ENCODE measurements at places on chromosomes 1 and 21.
A peak's percentile ranks its signal among the peaks of the same experiment; 100 is the strongest.

DNA sequence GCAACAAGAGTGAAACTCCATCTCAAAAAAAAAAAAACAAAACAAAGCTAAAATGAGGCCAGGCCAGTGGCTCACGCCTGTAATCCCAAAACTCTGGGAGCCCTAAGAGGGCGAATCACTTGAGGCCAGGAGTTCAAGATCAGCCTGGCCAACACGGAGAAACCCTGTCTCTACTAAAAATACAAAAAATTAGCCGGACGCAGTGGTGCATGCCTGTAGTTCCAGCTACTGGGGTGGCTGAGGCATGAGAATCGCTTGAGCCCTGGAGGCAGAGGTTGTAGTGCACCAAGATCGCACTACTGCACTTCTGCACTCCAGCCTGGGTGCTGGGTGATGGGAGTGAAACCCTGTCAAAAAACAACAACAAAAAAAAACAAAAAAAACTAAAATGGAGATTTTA lies 191.2 kb upstream of the SGIP1 start:
- DNase-seq, result no peak

- DNase-seq, result no peak
These were observed 303.3 kb upstream of the DAB1 start for GRCh38 chr1:57727121-57727520.

- DNase-seq, result no peak
These were observed 6.6 kb downstream of the RSBN1 start for GRCh38 chr1:113805639-113806038.

- no peak for DNase-seq
These were observed 290.4 kb upstream of the PLXNA2 start for GRCh38 chr1:208534599-208534897.

GRCh38 chr21:42768324-42769121 lies 110.8 kb downstream of the WDR4 start:
- DNase-seq, result no peak

DNA sequence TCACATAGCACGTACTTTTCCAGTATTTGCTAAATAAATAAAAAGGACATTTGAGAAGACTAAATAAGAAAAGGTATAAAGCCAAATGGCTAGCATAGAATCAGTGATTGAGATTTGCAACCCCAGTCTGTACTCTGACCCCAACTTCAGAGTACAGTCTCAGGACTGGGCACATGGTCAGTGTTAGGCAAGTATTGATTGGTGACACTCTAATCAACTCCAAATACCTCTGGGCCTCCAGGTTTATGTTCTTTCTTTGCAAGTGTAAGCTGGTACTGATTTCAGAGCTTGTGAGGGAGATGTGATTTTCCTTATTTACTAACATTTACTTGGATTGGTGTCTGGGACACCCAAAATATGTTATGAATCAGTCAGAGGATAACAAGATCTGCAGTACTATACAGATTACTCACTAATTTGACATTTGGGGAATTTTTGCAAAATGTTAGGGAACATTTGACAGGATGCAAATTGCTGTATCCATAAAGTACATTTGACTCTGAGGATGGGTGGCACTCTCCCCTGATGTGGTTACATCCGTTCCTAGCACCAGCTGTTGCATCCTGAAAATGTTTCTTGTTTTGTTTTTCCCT lies 34.2 kb downstream of the LMO4 start:
- no peak for DNase-seq

DNA sequence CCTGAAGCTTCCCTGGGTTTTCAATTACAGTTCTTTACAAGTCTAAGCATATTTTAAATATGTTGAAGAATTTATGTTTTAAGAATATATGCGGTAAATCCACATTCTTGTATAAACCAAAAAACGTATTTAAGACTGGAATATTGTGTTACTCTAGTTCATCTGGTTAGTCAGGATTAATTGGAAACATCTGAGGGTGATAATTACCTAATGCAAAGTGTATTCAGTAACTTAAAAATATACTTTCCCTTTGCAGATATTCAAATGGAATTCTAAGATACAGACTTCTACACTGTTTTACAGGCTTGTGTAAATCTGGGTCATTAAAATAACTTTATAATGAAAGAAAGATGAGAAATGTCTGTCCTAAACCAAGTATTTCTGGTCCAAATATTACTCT lies 302.0 kb downstream of the VAV3 start:
- DNase-seq, result no peak

DNA sequence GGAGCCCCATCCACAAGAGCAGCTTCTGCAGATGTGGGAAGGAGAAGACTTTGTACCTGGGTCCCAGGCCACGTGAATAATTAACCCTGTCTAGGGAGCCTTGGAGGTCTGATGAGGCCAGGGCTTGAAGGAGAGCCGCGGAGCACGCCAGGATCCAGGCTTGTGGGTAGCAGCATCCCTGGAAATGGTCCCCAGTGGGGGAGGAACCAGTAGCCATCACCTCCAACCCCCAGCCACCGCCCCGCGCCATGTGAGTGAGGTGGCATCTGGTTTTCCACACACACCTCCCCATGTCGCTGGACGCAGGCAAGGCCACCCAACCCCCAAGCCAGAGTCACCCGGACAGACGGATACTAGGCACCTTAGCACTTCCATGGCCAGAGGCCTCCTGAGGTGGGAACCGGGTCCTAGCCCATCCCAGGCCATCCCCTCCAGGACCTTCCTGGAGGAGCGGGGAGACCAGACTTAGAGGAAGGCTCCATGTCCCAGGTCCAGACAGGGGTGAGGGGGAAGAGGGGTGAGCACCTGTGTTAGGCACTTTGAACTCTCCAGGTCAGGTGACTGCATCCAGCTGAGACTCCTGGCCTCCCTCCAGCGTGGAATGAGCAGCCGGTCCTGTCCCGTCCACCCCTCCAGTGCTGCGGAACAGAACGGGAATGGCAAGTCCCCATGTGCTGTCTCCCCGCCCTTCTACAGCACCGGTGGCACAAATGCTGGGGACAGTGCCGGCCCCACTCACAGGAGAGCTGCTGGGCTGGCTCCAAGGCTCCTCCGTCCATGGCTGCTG lies 53.2 kb downstream of the RIPK4 start:
- DNase-seq, result no peak

- DNase-seq, result no peak
These were observed 122.4 kb downstream of the SIPA1L2 start for GRCh38 chr1:232507571-232507970.

DNA sequence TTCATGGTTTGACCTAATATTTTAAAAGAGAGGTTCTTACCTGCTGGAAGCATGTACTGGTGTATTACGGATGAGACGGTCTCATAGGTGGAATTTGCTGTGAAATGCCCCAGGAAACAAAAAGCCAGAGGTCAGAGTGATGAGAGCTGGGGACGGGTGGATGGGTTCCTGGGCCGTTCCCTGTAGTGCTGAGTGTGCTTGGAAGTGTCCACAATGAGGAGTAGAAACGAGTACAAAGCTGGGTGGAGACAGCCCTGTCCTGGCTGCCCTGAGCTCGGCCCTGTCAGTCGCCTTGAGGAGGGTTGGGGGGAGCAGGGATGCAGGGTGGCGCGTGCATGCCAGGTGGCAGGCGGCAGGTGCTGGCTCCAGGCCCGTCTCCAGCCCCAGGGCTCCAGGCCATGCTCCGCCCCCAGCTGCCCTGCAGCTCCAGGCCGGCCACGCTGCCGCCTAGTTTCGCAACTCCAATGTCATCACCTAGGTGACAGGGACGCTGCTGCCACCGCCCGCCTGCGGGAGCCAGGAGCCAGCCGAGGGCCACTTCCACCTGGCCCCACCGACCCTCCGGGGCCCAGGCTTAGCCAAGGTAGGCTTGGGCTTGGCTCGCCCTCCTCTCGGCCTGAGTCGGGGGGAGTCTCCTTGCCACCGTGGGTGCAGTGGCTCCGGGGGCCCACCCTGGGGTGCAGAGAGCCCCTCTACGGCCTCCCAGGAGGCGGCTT lies 16.4 kb downstream of the TP73 start:
- no peak for DNase-seq

DNA sequence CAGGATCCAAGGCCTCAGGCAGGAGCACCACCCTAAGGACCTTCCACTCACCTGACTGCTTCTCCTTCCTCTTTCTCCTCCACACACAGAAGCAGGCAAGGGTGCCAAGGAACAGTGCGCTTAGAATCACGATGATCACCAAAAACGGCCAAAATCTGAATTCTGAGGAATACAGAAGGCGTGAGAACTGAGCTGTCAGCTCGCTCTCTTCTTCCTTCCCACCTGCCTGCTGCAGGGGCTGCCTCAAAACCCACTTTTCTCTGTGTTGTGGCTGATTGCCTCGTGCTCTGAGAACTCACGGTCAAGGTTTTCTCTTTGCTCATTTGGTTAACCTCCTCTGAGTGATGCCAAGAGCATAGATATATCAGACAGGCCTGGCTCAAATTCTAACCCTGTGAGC lies 23.8 kb downstream of the CD244 start:
- no peak for DNase-seq

DNA sequence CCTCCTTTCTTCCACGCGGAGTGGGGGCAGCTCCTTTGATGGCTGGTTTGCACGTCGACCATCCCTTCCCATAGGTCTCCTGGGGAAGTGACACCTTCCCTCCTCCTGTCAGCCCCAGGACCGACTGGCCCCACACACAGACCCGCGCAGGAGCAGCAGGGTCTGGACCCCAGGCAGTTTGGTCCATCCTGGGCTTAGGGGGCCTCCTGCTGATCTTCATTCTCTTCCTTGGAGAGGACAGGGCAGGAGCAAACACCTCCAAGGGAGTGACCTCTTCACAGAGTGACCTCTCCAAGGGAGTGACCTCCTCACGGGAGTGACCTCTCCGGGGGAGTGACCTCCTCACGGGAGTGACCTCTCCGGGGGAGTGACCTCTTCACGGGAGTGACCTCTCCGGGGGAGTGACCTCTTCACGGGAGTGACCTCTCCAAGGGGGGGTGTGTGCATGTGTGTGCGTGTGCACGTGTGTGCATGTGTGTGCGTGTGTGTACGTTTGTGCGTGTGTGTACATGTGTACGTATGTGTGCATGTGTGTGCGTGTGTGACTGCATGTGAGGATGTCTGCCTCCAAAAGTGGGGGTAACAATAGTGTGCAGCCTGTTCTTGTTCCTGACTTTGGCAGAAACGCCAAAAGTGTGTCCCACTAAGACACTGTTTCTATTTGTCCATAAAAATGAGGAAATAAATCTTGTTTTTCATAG lies 29.8 kb downstream of the COL6A1 start:
- no peak for DNase-seq

- DNase-seq, result no peak
These were observed 32.8 kb downstream of the EPRS1 start for GRCh38 chr1:220013497-220013896.

- no peak for DNase-seq
These were observed 72.0 kb downstream of the ST6GALNAC5 start for GRCh38 chr1:76939050-76939816.

- DNase-seq, result no peak
These were observed 105.1 kb upstream of the ARHGEF16 start for GRCh38 chr1:3349161-3349967.

GRCh38 chr1:43509740-43510375 lies 20.8 kb upstream of the PTPRF start:
- peak; percentile 22 for DNase-seq

DNA sequence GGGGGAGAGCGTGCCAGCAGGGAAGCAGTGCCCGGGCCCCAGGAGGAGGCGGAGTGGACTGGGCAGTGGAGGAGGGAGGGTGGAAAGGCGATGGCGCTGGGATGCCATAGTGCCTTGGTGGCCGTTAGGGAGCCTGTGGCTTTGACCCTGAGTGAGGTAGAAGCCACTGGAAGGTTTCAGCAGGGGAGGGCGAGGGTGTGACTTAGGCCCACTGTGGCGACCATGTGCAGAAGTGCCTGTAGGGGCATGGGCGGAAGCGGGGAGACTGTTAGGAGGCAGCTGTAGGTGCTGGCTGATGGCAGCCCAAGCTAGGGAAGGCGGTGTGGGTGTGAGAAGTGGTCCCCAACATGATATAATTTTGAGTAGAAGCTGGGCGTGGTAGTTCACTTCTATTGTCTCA lies 28.2 kb downstream of the LHX4 start:
- no peak for DNase-seq

All from stimulated activated naive B cell treated with anti-CD40 and anti-IgM and Interleukin-4, amounts not matched to agents 10 μg/mL and 1 μg/mL and 100 μg/mL, for 72 hours (primary cell).